Suppressor macrophage (primary cell): ENCODE measurements at places on chromosomes 3 and 15.

- DNase-seq, result peak; percentile 80
Measured at GRCh38 chr3:183698756-183699155, 1.2 kb downstream of the YEATS2 start.

DNA sequence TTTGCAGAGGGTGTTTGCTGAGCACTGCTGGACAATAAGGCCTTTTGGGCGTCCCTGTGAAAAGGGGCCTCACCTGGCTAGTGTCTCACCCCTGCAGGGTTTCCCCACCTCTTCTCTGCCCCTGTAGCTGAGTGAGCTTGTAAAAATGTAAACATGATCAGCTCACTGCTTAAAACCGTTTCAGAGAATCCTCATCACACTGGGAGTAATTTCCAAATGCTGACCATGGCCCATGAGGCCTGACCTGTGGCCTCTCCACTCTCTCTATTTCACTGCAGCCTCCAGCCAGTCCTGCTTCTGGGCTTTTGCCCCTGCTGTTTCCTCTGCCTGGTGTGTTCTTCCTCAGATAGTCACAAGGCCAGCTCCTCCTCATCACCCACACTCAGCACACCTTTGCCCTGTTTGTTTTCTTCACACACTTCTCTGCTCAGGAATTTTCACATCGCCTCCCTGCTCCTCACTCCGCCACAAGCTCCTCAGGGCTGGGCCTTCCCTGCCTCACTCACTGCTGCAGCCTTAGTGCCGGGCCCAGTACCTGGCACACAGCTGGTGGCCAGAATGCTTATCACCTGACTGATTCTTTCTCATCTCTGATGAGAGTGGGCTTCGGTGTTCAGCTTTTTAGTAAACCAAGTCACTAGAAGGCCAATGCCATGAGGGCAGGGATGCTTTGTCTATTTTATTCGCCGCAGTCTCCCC, 79.3 kb upstream of the SEC13 start:
- no peak for DNase-seq

- no peak for DNase-seq
Measured at GRCh38 chr3:195151866-195152541, 119.0 kb downstream of the XXYLT1 start.

DNA sequence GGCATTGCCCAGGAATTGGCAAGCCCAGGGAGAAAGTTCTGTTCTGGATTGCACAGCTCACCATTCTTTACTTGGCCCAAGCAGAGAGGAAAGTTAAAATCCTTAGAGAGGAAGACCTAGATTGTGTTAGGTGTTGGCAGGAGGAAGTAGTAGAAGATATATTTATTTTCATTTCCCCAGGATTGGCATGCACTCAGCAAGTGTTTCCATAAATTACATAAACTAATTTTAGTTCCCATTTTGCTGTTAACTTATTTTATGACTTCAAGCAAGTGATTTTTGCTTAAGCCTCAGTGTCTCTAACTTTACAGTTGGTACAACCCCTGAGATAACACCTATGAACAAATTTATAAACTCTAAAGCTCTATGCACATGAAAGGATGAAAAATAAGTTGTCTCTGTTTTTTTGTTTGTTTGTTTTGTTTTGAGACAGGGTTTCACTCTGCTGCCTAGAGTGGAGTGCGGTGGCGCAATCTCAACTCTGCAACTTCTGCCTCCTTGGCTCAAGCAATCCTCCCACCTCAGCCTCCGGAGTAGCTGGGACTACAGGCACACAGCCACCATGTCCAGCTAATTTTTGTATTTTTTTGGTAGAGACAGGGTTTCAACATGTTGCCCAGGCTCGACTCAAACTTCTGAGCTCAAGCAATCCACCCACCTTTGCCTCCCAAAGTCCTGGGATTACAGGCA, 31.2 kb upstream of the TOP2B start:
- DNase-seq, result peak; percentile 80

DNA sequence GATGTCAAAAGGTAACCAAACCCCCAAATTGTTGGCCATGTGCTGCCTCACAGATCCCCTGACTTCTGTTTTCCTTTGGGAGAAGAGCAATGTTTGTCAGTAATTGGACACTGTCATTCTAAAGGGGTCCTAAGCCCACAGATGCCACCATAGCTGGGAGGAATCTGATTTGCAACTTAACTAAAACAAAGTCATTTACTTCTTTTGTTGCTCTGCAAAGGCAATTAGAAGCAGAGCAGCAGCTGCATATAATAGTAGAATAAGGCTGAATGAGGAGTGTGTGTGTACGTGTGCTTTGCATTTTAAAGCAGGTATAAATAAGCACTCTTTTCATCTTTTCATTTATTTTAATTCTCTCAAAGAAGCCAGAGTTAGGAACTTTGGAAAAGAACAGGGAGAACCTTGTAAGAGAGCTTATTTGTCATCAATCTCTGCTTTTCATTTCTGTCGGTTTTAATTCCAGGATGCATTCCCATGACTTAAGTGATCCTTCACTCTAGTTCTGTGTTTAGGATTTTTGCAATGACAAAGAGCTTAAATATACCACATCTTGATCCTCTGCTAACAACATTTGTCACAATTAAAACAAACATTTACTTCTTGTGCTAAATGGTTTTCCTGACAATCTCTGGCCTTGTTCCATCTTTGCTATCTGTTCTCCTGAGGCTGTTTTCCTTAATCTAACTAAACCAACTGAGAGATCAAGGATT, 530.2 kb upstream of the CBLB start:
- no peak for DNase-seq

- DNase-seq, result no peak
Measured at GRCh38 chr3:168574455-168575158, 478.9 kb upstream of the GOLIM4 start.

GRCh38 chr15:38048001-38048455, 113.6 kb downstream of the TMCO5A start:
- DNase-seq, result no peak

DNA sequence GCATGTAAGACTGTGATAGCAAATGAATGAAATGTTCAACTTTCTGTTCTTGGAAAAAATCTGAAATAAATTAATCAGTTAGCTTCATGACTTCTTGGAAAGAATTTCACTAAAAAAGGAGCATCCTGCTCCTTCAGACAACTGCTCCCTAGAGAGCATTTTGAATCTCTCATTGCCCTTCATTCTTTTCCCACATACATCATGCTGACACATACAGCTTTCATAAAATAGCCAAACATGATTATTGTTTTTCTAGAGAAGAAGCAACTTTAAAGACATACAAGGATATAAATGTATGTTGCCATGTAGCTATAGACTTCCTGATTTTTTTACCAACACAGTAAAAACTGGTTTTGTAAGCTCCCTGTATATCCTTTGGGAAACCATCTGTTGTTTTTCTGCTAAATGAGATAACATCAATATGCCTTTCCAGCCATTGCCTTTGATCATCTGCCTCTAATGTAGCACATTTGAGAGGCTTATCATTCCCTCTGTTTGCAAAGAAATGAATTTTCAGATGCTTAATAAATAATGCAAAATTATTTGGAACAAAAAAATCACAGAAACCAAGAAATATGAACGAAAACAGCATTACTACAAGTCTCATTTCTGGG, 248.2 kb upstream of the GPR149 start:
- DNase-seq, result no peak

DNA sequence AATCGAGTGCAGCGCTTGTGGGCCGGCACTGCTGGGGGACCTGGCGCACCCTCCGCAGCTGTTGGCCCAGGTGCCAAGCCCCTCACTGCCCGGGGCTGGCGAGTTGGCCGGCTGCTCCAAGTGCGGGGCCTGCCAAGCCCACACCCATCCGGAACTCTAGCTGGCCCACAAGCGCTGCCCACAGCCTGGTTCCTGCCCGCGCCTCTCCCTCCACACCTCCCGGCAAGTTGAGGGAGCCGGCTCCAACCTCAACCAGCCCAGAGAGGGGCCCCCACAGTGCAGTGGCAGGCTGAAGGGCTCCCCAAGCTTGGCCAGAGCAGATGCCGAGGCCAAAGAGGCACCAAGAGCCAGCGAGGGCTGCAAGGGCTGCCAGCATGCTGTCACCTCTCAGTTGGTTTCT, 73.4 kb downstream of the PLXNA1 start:
- DNase-seq, result no peak

DNA sequence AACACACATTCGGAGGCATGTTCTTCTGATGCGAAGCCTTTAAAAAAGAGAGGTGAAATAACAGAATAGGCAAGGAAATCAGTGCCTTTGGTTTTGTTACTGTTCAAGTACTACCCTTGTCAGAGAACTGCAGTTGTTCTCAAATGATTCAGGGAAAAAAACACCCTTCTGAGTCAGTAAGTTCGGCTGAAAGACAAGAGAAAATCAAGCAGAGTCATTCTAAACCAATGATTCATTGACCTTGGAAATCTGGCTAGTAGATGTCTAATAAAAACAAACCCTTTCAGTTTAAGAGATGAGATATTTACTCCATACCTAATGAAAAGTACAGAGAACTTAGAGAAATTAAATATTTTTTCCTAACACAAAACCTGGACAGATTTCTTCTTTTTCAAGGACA, 72.7 kb upstream of the ABI3BP start:
- no peak for DNase-seq

DNA sequence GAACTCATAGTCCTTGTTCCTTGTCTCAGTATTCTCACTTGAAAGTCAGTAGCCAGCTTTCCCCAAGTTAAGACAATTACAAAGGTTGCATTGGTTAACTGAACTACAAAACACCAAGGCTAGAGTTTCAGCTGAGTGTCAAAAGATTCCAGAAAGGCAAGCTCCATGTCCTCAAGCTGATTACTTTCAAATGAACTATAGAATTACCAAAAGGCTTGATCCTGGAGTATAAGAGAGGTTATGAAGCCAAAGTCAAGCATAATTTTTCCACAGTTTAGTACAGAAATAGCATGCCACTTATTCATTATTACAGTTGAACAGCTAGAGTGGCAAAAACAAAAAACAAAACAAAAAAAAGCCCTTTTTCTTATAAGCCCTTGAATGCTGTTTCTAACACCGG, 51.9 kb downstream of the ZBTB20 start:
- DNase-seq, result no peak

DNA sequence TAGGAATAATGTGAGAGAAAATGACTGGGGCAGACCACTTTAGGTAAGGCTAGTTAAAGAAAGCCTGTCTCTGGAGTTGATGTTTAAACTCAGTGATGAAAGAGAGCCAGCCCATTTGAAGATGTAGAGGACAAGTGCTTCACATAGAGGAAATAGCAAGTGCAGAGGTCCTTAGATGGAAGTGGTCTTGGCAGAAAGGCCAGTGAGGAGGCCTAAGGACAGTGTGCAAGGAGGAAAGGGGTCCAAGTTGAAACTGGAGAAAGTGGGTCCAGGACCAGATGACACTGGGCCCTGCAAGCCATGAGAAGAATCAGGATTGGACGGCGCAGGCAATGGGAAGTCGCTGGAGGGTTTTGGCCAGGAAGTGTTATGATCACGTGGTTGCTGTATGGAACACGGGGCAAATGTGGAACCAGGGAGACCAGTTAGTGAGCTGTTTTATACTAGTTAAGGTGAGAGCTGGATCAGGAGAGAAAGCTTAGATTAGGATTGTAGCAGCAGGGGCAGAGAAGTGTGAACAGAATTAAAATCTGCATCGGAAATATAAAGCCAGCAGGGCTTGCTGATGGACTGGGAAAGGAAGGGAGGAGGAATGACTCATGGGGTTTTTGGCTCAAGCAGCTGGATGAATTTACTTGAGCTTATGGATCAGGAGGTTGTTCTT, 48.0 kb upstream of the SCAANT1 start:
- peak; percentile 64 for DNase-seq

- DNase-seq, result no peak
Measured at GRCh38 chr15:96252148-96252547, 78.4 kb upstream of the NR2F2 start.

- DNase-seq, result no peak
Measured at GRCh38 chr3:40989141-40990061, 209.9 kb upstream of the CTNNB1 start.

DNA sequence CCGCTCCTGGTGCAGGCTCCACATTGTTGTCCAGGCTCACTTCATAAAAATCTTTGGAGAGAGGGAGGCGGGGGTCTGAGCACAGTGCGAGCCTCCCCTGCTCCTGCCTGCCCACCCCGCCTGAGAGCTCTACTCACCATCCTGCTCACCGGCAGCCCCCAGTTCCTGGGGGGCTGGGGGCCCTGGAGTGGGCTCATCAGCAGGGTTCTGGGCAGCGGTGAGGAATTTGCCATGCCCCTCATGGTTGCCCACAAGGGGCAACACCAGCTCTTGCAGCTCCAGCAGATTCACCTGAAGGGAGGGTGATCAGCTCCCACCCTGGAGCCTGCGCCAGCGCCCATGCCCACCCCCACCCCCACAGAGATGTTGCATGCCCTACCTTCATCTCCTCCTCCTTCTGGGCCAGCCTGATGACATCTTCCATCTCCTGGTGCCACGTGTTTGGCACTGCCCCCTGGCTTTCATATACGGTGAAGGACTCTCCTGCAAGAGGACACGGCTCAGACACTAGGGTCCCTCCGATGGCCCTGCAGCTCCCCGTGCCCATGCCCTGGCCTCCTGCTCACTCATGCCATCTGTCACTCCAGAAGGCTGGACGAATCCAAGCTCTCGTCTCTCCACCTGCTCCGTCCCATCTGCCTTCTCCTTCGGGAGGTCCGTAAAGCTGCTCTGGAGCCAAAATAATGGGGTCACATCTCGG, 162.1 kb downstream of the TBC1D2B start:
- no peak for DNase-seq

- DNase-seq, result no peak
Measured at GRCh38 chr3:8618950-8619349, 25.6 kb downstream of the SSUH2 start.

- DNase-seq, result no peak
Measured at GRCh38 chr15:100256101-100256969, 85.4 kb downstream of the ADAMTS17 start.

- DNase-seq, result peak; percentile 94
Measured at GRCh38 chr15:40104865-40105516, 3.7 kb downstream of the BMF start.

GRCh38 chr15:78915341-78916087, 29.3 kb downstream of the CTSH start:
- DNase-seq, result peak; percentile 94

GRCh38 chr3:8166014-8166413, 335.6 kb upstream of the LMCD1 start:
- no peak for DNase-seq
